ENCODE measurements at places on chromosomes 2 and 18.
A peak's percentile ranks its signal among the peaks of the same experiment; 100 is the strongest.

DNA sequence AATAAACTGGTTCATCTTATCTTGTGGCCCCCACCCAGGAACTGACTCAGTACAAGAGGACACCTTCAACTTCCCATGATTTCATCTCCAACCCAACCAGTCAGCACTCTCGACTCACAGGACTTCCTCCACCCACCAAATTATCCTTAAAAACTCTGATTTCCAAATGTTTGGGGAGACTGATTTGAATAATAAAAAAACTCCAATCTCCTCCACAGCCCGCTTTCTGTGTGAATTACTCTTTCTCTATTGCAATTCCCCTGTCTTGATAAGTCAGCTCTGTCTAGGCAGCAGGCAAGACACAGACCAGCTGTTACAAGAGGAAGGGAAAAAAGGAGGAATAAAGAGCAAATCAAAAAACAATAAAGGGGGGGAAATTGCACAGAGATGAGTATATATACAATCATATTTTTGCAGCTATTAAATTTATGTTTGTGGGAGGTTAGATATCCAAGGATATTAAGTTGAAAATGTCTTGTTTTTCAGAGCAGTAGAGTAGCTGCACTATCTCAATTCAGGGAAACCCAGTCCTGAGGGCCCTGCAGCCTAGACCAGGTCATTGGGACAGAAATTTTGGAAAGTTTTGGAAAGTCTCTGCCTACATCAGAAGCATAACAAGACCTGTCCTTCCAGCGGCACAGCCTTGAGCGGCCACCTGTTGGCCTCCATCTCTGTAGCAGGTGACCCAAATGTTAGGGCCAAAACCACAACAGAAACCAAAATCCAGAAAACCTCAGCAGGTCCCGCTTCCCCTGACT, 32.8 kb upstream of the SIGLEC15 start:
- no peaks in the 10 kb centered on the region for H3K27me3 ChIP-seq
- DNase-seq, result no peak
- H3K4me3 ChIP-seq, result no peak overlapping the region

- H3K36me3 ChIP-seq, result no peaks in the 10 kb centered on the region
- no peak for DNase-seq
- peak overlapping the region; percentile 60 for H3K4me3 ChIP-seq
- H3K4me1 ChIP-seq, result peaks cover 15% of the 10 kb centered on the region
- no peak overlapping the region for H3K27ac ChIP-seq
- no peaks in the 10 kb centered on the region for H3K27me3 ChIP-seq
These were observed 186.8 kb downstream of the ZEB2 start for GRCh38 chr2:144333143-144333555.

DNA sequence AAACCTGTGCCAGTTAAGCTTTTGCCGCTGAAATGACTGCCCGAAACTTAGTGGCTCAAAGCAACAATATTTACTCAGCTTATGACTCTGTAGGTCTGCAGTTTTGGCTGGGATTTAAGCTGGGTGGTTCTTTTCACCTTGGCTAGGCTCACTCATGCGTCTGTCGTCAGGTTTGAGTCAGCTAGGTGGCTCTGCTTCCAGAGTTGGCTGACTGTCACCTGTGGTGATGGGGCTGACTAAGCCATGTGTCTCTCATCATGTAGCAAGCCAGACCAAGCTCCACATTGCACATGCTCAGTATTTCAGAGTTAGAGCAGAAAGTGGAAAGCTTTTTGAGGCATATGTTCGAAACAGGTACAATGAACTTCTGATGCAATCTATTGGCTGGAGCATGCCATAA, 354.8 kb downstream of the MEIS1 start:
- no peaks in the 10 kb centered on the region for H3K27me3 ChIP-seq
- DNase-seq, result no peak
- H3K27ac ChIP-seq, result no peak overlapping the region

GRCh38 chr2:69201259-69201658, 185.8 kb downstream of the GFPT1 start:
- no peaks in the 10 kb centered on the region for H3K27me3 ChIP-seq
- DNase-seq, result no peak
- no peaks in the 10 kb centered on the region for H3K36me3 ChIP-seq
- H3K27ac ChIP-seq, result no peak overlapping the region
- H3K4me1 ChIP-seq, result no peaks in the 10 kb centered on the region

DNA sequence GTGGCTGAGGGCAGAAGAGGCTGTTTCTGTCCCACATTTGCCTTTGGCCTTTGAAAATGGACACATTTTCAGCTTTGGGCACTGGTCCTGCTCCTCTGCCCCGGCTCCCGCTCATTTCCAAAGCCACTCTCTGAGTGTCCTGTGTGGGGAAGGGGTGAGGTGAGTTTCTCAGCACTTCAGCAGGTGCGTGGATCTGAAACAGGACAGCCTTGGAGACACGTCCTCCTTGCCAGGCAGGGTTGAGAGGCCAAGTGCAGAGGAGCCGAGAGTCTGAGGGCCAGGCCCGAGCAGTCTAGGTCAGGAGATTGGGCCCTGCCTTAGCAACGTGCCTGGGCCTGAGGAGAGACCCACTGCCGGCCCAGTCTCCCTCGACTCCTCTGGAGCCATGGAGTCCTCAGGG, 21.9 kb upstream of the ALPI start:
- no peaks in the 10 kb centered on the region for H3K36me3 ChIP-seq
- no peaks in the 10 kb centered on the region for H3K4me1 ChIP-seq
- no peak for DNase-seq
- H3K27me3 ChIP-seq, result no peaks in the 10 kb centered on the region
- no peak overlapping the region for H3K4me3 ChIP-seq

DNA sequence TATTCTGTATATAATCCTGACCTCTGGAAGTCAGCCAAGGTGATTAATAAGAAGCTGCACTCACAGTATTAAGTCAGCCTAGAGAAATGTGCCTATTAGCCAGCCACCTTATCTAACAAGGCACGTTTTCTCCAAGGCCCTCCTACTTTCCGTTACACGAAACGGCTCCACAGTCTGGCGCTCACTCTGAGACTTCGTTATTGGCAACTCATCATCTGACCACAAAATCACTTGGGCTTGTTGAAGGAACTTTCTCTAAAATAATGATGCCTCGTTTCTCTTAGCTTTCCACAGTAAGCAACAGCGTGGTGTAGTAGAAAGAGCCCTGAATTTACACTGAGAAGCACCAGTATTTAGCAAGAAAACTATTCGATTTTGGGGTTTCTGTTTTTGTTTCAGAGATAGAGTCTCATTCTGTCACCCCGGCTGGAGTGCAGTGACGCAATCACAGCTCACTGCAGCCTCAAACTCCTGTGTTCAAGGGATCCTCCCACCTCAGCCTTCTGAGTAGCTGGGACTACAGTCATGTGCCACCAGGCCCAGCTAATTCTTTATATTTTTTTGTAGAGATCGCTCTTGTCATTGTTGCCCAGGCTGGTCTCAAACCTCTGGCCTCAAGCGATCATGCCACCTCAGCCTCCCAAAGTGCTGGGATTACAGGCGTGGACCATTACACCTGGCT, 53.6 kb upstream of the SLC14A1 start:
- H3K27ac ChIP-seq, result peak overlapping the region; percentile 86
- no peaks in the 10 kb centered on the region for H3K36me3 ChIP-seq
- DNase-seq, result peak; percentile 43
- peak overlapping the region; percentile 22 for H3K4me3 ChIP-seq
- H3K27me3 ChIP-seq, result no peaks in the 10 kb centered on the region
- H3K4me1 ChIP-seq, result peaks cover 43% of the 10 kb centered on the region

GRCh38 chr2:696463-696862, 19.3 kb upstream of the TMEM18 start:
- H3K4me1 ChIP-seq, result no peaks in the 10 kb centered on the region
- no peak overlapping the region for H3K27ac ChIP-seq
- peaks cover 5% of the 10 kb centered on the region for H3K27me3 ChIP-seq
- no peaks in the 10 kb centered on the region for H3K36me3 ChIP-seq
- DNase-seq, result no peak

DNA sequence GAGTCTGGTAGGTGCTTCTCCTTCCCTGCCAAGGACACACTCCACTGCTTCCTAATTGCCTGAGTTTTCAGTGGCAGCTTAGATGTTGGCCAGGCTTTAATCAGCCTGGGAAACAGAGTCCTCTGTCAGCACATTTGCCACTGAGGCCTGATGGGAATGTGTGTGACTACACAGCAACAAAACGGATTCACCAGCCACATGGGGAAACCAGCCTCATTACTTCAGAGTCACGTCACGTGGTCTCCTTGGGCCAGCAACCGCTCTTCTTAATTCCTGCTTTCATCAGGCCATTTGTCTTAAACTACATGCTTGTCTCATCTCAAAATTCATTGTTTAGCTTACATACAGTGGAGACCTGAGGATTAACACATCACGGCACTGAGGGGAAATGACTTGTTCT, 93.9 kb upstream of the LTBP1 start:
- no peak overlapping the region for H3K27ac ChIP-seq
- no peak overlapping the region for H3K4me3 ChIP-seq
- H3K27me3 ChIP-seq, result no peaks in the 10 kb centered on the region
- no peaks in the 10 kb centered on the region for H3K36me3 ChIP-seq

All from natural killer cell (primary cell).